ENCODE measurements at places on chromosomes 1 and 21.

DNA sequence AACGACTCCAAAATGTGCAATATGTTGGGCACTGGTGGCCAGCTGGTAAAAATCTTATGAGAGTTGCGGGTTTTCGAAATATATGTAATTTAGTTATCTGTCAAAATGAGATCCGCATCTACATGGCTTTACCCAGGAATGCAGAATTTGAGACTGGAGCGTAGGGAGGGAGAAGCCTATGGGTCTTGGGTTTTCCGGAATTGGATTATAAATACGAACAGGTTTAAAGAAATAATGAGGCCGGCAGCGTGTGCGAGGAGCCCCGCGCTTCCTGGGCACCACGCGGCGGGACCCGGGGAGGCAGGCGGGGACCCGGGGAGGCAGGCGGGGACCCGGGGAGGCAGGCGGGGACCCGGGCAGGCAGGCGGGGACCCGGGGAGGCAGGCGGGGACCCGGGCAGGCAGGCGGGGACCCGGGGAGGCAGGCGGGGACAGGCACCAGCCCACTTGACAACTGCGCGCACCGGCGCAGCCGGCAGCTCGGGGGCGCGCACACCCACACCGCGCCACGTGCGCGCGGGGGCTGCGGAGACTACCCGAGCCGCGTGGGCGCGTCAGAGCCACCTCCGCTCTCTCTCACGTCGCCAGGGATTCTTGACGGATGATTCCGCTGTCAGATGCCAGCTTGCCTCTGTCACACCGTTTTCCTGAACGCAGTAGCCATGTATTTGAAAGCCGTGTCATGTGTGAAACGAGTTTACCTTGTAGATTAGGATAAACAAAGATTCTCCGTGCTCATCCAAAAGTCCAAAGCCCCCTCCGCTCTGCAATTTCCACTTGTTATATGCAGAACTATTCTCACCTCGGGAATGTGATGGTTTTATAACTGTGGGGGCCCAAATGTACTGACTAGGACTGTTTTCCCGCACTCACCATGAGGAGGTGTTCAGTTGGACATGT, 54.3 kb upstream of the HNRNPU start:
- no peak for DNase-seq
- H3K36me3 ChIP-seq: no peaks in the 10 kb centered on the region
- peak overlapping the region; percentile 68 for H3K4me3 ChIP-seq
- no peak overlapping the region for H3K27ac ChIP-seq
- no peaks in the 10 kb centered on the region for H3K27me3 ChIP-seq
- H3K4me1 ChIP-seq: peaks cover 6% of the 10 kb centered on the region

DNA sequence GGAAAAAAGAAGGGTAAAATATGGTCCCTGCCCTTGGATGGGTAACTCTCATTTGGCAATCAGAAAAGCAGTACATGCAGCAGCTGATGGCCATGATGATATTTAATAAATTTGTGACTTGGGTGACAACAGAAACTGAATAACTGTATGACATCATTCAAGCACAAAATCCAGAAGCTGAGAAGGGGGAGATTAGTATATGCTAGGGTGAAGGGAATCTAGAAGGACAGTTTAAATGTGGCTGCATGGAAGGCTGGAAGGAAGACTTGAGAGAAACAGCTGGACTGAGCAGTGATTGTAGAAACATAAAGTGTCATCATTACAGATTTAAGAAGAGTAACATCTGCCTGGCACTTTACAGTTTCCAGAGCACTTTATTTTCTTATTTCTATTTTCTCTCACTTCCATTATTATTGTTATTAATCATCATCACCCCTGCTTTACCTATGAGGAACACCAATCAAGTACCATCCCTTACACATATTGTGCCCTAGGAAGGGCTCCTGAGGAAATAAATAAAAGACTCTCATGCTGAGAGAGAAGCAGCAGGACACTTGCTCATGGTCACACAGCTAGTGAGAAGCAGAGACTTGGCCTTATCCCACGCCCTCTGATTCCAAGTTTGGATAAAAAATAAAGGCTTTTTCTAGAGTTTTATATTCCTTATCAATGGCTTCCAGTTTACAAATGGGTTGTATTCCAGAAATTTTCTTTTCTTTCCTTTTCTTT, 207.2 kb downstream of the PBX1 start:
- peaks cover 58% of the 10 kb centered on the region for H3K4me1 ChIP-seq
- DNase-seq: no peak
- no peaks in the 10 kb centered on the region for H3K27me3 ChIP-seq

GRCh38 chr1:147798731-147799130, 38.3 kb upstream of the GJA5 start:
- no peaks in the 10 kb centered on the region for H3K36me3 ChIP-seq
- no peaks in the 10 kb centered on the region for H3K4me1 ChIP-seq
- DNase-seq: no peak
- H3K27me3 ChIP-seq: no peaks in the 10 kb centered on the region
- H3K27ac ChIP-seq: no peak overlapping the region
- H3K4me3 ChIP-seq: no peak overlapping the region

- no peak overlapping the region for H3K27ac ChIP-seq
- no peaks in the 10 kb centered on the region for H3K27me3 ChIP-seq
- no peak for DNase-seq
- H3K36me3 ChIP-seq: no peaks in the 10 kb centered on the region
- peaks cover 14% of the 10 kb centered on the region for H3K4me1 ChIP-seq
Measured at GRCh38 chr1:41535276-41535675, 50.8 kb upstream of the EDN2 start.

DNA sequence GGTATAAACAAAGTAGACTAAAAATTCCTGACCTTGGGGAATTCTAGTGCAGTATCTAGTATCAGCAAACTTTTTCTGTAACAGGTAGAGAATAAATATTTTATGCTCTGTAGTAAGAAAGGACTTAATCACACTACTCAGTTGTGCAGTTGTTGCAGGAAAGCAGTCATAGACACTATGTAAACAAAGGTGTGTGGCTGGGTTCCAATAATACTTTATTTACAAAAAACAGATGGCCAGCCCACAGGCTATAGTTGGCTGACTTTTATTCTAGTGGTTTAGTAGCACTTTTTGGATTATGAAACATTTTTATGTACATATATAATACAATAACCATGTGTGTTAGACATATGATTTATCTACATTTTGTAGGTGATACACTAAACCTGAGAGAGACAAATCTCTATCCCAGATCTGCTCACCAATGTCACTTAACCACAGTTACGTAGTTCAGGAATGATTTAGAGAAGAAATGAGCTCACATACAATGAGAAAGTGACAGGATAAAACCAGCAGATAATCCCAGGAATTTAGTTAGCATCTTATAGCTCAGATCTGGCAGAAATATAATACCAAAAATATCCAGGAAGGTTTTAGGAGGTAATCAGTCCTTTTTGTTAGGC, 56.1 kb downstream of the MIER1 start:
- DNase-seq: no peak
- H3K27ac ChIP-seq: peak overlapping the region; percentile 56
- peak overlapping the region; percentile 30 for H3K4me3 ChIP-seq
- peaks cover 10% of the 10 kb centered on the region for H3K4me1 ChIP-seq

GRCh38 chr1:202164271-202165037, 4.1 kb upstream of the PTPN7 start:
- no peak for DNase-seq
- no peaks in the 10 kb centered on the region for H3K27me3 ChIP-seq
- H3K4me1 ChIP-seq: peaks cover 11% of the 10 kb centered on the region
- no peak overlapping the region for H3K4me3 ChIP-seq

GRCh38 chr1:208000504-208000903, 89.6 kb upstream of the CD34 start:
- H3K4me3 ChIP-seq: no peak overlapping the region
- H3K36me3 ChIP-seq: no peaks in the 10 kb centered on the region
- H3K27ac ChIP-seq: no peak overlapping the region
- DNase-seq: no peak
- H3K27me3 ChIP-seq: no peaks in the 10 kb centered on the region

DNA sequence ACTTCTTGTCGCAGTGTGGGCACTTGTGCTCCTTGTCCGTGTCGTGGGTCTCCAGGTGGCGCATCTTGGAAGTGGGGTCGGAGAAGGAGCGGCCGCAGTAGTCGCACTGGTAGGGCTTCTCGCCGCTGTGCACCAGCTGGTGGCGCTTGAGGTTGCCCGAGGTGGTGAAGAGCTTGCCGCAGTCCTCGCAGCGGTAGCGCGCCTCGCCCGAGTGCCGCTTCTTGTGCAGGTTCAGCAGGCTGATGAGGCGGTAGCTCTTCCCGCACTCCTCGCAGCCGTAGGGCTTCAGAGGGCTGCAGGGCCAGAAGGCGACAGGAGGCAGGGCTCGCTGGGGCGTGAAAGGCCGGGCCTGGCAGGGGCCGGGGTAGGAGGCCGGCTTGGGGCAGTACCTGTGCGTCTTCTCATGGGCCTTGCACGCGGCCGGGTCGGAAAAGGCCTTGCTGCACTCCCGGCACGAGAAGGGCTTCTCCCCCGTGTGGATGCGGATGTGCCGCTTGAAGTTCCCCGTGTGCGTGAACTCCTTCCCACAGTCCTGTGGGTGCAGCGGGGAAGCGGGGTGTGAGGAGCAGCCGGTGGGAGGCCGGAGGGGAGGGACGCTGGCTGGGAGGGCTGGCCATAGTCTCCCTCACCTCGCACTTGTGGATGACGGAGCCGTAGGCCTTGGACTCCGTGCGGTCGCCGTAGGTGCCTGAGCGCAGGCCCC, 31.4 kb downstream of the ZBTB17 start:
- H3K4me1 ChIP-seq: peaks cover 23% of the 10 kb centered on the region
- H3K36me3 ChIP-seq: peaks cover 83% of the 10 kb centered on the region
- no peak overlapping the region for H3K4me3 ChIP-seq
- DNase-seq: no peak
- H3K27ac ChIP-seq: no peak overlapping the region
- no peaks in the 10 kb centered on the region for H3K27me3 ChIP-seq

DNA sequence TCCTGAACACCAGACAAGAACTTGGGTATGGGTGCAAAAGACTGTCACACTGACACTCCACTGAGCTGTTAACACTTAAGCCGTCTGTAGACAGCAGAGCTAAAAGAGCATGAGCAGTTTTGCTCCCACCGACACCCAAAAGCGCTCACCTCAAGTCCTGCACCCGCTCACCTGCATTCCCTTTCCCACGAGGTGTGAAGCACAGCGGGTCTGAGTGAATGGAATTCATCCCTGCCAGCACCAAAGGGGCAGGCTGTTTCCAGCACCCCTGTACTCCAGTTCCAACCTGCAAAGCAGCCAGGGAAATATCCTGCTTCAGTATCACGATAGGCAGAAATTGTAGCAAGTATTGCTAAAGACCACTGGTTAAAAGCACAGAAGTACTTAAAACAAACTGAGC, 28.8 kb downstream of the KRTAP21-3 start:
- DNase-seq: no peak
- H3K27ac ChIP-seq: no peak overlapping the region
- no peaks in the 10 kb centered on the region for H3K36me3 ChIP-seq

DNA sequence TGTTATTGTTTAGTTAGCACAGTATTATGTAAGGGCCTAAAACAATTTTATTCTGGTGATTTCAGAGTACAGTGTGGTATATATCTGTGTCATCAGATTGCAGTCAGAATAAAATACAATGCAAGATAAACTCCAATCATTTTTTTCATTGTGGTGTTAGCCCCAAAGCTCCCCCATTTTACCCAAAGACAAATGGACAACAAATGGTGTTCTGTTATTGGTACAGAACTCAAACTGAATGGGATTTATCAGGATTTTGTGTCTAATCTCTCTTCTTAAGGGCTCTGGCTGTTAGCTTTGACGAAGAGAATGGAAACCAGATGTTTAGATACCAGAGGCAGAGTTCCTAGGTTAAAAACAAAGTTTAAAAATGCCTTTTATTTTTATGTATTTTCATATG, 163.1 kb upstream of the USP25 start:
- no peak for DNase-seq
- no peaks in the 10 kb centered on the region for H3K36me3 ChIP-seq
- H3K27ac ChIP-seq: no peak overlapping the region
- H3K4me3 ChIP-seq: no peak overlapping the region

- H3K36me3 ChIP-seq: no peaks in the 10 kb centered on the region
- H3K4me3 ChIP-seq: no peak overlapping the region
- peaks cover 6% of the 10 kb centered on the region for H3K4me1 ChIP-seq
- H3K27me3 ChIP-seq: no peaks in the 10 kb centered on the region
- DNase-seq: no peak
Measured at GRCh38 chr1:161899091-161899490, 124.6 kb downstream of the OLFML2B start.

GRCh38 chr1:203451836-203452784, 23.5 kb upstream of the PRELP start:
- DNase-seq: no peak
- peaks cover 17% of the 10 kb centered on the region for H3K4me1 ChIP-seq
- no peak overlapping the region for H3K27ac ChIP-seq

DNA sequence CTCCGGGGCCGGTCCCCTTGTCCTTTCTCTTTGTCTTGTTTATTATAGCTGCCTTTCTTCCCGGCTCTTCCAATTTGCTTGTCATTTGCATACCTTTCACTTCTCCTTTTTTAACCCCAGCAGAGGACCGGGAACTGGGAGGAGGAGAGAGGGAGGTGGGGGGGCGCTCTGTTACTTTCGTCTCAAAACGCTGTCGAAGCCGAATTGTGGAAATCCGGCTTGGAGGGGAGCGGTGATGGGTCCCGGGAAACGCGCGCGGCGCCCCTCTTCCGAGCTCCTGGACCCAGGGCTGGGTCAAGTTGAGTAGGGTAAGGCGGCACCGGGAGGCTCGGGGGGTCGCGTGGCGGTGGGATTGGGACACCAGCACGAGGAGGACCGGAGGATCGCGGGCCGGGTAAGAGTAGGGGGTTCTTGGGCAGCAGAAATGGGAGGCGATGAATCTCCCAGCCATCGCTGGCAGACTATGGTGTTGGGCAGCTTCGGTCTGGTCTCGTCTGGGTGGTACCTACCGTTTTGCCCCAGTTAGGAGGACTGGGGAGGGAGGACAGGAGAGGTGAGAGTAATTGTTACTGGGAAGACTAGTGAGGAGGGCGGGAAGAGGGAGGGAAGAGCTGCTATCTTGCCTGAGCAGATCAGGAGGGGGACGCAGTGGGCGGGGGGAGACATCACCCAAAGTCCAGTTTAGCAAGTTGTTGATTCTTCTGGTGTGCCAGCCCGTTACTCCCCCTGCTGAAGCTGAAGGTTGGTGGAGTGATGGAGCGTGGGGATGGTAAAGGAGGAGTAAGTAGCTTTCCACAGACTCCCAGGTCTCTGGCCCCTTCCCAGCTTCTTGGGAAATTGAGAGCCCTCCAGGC, 1.5 kb downstream of the PROX1 start:
- DNase-seq: no peak
- H3K4me3 ChIP-seq: peak overlapping the region; percentile 69
- H3K36me3 ChIP-seq: no peaks in the 10 kb centered on the region
- H3K4me1 ChIP-seq: peaks cover 46% of the 10 kb centered on the region

- H3K27ac ChIP-seq: no peak overlapping the region
- H3K36me3 ChIP-seq: no peaks in the 10 kb centered on the region
- H3K4me3 ChIP-seq: no peak overlapping the region
- DNase-seq: no peak
- H3K27me3 ChIP-seq: no peaks in the 10 kb centered on the region
Measured at GRCh38 chr1:212302745-212303383, 17.7 kb downstream of the PPP2R5A start.

- no peaks in the 10 kb centered on the region for H3K4me1 ChIP-seq
- no peak for DNase-seq
- no peak overlapping the region for H3K4me3 ChIP-seq
- no peak overlapping the region for H3K27ac ChIP-seq
Measured at GRCh38 chr1:76037324-76037723, 37.2 kb upstream of the ST6GALNAC3 start.

All from esophagus muscularis mucosa (tissue), 4 donors.